ENCODE measurements at places on chromosomes 5 and 9. TPM values are rescaled to one million over a fixed set of nuclear protein-coding genes. Genes with fewer than 3 reads are reported as not detected.

Gene BARHL1
- not detected for total RNA-seq

Gene MEIKIN
- total RNA-seq, result not detected

Gene WDR31
- total RNA-seq, result 4.1 TPM

Gene PCDHGA9
- total RNA-seq, result not detected

Gene RNF183
- total RNA-seq, result 0.23 TPM

Gene INSL6
- total RNA-seq, result not detected

Gene ZNF483
- 0.96 TPM for total RNA-seq

Gene LIFR
- 13.7 TPM for total RNA-seq

Gene PLCXD3
- total RNA-seq, result 0.03 TPM

Gene UNC5A
- total RNA-seq, result 4.1 TPM

Gene SARDH
- total RNA-seq, result 7.6 TPM

Gene ROPN1L
- total RNA-seq, result 3.6 TPM

Gene CCDC171
- 0.47 TPM for total RNA-seq

Gene PCDHB11
- 0.61 TPM for total RNA-seq

Measured in Caki2 (cell line).